ENCODE measurements at places on chromosomes 4 and X.

- DNase-seq = no peak
Measured at GRCh38 chrX:148271263-148271662, 229.2 kb upstream of the AFF2 start.

DNA sequence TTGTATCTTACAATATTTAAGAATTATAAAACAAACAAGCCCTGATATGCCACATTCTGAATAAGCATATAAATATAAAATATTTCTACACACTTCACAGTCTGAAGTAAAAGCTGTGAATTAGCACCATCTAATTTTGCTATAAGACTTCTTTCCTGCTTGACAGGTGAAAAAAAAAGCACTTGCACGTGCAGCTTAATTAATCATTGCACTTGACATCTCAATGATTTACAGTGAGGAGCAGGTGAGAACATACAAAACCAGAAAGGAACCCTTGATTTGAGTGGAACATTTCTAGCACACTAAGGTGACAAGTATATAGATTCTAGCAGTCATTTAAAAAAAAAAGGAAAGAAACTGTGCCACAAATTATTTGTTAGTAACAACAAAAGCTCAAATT is 47.9 kb downstream of the CHIC2 start:
- no peak for DNase-seq

DNA sequence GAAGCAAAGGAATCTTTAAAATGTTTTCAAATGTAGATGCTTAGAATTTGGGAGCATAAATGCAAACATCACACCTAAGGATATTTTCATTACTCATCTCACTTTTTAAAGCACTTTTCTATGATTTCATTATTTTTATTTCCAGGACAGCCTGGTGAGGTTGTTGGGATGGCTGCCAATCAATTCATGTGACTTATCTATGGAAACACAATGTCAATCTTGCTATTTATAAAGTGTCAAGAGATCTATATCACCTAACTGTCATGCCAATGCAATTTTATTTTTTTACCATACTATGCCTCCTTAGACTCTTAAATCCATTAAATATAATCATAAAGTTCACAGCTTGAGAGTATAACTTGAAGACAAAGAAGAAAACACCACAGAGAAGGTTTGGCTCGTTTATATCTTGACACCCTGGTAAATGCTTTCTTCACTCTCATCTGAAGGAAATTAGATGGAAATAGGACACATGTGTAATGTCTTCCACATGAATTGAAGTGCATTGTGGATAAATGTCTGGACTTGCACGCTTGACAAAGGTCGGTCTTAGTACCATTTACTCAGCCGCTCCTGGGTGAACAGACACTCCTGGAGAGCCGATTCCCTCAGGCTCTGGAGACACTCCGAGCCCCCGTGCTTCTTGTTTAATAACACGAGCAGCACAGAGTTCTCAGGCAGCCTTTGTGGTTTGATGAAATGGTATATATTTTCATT is 425.7 kb upstream of the FAT1 start:
- no peak for DNase-seq

GRCh38 chrX:5976332-5976731 is 252.3 kb downstream of the NLGN4X start:
- no peak for DNase-seq

DNA sequence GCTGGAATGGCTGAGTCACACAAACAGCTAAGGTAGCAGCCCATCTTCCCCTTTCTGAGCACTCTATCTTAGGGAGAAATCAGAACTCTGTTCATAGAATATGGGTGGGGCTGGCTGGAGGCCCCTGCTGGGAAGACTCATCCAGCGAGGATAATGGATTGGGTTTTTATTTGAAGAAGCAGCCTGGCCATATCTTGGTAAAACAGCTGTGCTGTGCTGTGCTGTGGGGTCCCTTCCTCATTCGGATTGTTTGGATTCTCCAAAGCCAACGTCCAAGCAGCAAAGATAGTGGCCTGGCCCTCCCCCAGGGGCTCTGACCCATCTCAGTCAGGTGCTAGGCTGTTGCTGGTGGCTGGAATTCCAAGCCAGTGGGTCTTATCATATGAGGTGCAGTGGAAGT is 63.8 kb downstream of the ZNF718 start:
- no peak for DNase-seq

- DNase-seq = no peak
Measured at GRCh38 chr4:161287678-161288352, 876.0 kb downstream of the FSTL5 start.

GRCh38 chr4:98503676-98504075 is 154.7 kb downstream of the TSPAN5 start:
- DNase-seq = no peak

DNA sequence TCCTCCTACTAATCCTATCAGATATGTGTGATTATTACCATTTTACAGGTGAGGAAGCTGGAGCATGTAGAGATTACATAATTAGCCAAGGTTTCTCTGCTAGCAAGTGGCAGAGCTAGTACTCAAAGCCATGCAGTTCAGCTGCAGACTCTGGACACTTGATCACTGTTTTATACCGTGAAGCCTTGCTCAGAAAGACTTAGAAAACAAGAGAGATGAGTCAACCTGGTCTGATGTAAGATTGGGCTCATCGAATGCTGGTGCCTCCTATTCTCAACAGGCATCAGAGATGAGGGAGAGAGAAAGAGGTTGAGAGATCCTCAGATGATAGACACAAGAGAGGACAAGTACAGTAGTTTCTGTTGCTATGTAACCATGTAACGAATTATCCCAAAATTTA is 19.0 kb upstream of the PDE5A start:
- no peak for DNase-seq

GRCh38 chr4:76641758-76642157 is 206.7 kb downstream of the SHROOM3 start:
- no peak for DNase-seq

- no peak for DNase-seq
Measured at GRCh38 chrX:39752815-39753214, 344.9 kb downstream of the BCOR start.

GRCh38 chr4:71266090-71266794 is 72.6 kb upstream of the SLC4A4 start:
- DNase-seq = no peak

- DNase-seq = no peak
Measured at GRCh38 chrX:18887825-18888212, 96.1 kb downstream of the PHKA2 start.

DNA sequence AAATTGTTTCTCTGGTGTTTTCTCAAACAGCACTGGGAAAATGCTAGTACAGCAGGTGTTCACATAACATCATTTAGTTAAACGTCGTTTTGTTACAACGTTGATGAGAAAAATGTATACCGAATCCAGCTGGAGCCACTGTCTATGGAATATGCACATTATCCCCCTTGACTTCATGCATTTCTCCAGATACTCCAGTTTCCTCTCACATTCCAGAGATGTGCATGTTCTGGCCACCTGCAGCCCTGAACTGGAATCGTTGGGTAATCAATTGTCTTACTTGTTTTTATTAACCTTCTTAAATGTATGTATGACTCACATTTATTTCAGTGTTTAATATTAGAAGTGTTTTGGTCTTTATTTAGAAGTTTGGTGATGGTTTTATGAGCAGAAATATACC is 18.4 kb upstream of the ODAM start:
- no peak for DNase-seq

- DNase-seq = no peak
Measured at GRCh38 chr4:83022724-83023450, 12.1 kb upstream of the COPS4 start.

DNA sequence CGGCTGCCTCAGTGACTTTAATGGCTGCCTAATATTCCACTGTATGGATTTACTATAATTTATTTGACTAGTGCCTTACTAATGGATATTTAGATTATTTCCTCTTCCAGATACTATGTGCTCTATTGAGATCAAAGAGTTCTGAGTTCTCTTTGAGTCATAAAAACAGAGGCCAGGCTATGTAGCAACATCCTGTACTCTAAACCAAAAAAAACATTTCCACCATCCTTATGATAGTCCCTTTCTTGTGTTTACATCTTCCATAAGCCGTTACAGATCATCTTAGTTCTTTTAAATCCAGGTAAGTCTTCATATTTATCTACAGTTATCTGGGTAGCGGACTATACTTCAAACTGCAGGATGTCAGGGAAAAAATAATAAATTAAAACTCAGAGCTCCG is 56.6 kb upstream of the TMEM184C start:
- DNase-seq = no peak

DNA sequence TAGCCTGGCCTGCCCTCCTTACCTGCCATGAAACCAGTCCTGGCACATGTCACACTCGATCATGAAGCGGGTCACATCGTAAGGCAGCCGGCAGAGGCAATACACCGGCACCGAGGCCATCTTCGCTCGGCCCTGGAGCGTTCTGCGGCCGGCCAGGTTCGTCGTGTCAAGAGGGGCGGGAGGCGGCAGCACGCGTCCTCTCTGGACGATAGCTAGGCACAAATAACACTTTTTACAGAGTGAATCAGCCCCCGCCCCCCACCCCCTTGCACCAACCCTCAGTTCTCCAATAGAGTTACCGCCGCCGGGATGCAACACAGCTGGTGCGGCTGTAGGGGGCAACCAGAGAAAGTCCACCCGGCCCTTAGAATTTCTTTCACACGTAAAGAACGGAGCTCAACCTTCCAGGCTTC is 1.7 kb downstream of the PHF8 start:
- DNase-seq = no peak

DNA sequence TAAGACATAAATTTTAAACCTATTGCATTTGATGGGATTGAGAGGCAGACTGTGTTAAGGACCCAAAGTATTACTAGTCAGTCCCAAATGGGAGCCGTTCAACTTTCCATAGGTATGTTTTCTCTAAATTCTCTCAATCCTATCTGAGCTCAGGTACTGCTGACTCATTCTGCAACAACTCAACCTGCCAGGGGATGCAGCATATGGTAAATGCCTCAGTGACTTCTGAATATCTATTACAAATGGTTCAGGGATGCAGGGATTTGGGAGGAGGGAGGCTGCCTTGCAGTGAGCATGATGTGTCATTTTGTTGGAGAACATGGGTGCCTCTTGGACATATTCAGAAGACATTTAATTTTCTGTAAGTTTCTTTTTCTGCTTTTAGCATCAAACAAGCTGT is 97.3 kb downstream of the HDAC8 start:
- DNase-seq = no peak

GRCh38 chr4:25007598-25007997 is 23.1 kb downstream of the LGI2 start:
- DNase-seq = no peak

DNA sequence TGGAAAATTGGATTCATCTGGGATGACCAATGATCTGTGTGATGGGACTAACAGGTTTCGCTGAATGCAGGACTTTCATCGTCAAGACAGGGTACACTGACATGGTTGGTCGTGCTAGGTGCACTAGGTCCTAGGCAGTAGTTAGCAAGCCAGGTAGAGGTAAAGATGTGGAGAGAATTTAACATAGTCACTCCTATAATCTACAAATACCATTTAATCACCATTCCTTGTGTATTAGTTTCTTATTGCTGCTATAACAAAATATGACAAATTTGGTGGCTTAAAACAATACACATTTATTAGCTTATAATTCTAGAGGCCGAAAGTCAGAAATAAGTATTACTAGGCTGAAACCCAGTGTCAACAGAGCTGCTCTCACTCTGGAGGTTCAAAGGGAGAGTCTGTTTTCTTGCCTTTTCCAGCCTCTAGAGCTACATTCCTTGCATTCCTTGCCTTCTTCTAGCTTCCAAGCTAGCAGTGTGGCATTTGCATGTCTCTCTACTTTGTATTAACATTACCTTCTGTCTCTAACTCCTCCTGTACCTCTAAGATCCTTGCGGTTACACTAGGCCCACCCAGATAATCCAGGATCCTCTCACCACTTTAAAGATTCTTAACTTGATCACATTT is 98.7 kb upstream of the GRIA3 start:
- no peak for DNase-seq

DNA sequence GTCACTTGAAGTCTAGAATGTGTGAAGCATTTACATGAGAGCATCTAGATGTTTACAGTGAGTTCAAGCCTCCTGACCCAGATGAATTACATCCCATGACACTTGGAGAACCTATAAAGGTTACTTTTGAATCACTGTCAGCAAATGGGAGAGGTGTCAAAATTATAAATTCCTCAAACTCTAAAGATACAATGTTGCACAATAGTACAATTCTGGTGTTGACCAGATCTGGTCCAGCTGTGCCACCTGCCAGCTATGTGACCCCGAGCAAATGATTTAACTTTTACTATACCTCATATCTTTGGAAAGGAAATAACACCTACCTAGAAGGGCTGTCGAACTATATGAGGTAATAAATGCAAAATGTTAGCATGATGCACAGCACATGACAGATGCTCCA is 69.8 kb downstream of the JADE1 start:
- DNase-seq = no peak

DNA sequence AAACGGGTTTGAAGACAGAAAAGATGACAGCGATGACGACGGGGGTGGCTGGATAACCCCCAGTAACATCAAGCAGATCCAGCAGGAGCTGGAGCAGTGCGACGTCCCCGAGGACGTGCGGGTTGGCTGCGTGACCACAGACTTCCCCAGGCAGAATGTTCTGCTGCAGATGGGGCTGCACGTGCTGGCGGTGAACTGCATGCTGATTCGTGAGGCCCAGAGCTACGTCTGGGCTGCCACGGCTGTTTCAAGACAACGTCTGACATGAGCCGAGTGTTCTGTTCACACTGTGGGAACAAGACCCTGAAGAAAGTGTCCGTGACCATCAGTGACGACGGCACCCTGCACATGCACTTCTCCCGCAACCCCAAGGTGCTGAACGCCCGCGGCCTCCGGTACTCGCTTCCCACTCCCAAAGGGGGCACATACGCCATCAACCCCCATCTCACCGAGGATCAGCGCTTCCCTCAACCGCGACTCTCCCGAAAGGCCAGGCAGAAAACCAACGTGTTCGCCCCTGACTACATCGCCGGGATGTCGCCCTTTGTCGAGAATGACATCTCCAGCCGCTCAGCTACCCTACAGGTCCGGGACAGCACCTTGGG is 319.2 kb upstream of the SLC7A11 start:
- no peak for DNase-seq

DNA sequence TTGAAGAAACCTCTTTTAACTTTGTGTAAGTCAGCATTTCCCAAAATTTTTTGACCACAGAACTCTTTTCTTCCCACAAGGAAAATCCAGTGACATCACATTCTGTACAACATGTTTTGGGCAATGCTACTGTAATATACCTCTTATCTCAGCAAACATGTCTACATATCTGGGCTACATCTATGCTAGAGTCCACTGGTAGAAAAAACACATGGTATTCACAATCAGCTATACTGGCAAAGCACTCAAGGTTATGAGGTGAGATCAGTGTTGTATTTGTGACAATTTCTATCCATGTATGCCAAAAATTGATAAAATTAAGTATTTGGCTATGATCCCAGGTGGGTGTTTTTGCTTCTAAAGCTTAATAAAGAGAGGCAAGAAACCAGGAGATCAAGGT is 98.0 kb downstream of the ATP11C start:
- DNase-seq = no peak

GRCh38 chrX:106707771-106708454 is 18.6 kb upstream of the RNF128 start:
- no peak for DNase-seq

Measured in stimulated activated CD8-positive, alpha-beta memory T cell treated with anti-CD3 and anti-CD28 coated beads, Interleukin-4, amount 100 ng/mL, for 4 hours (primary cell).